ENCODE measurements at places on chromosomes 12 and 14. TPM values are rescaled to one million over a fixed set of nuclear protein-coding genes. Genes with fewer than 3 reads are reported as not detected.

DNA sequence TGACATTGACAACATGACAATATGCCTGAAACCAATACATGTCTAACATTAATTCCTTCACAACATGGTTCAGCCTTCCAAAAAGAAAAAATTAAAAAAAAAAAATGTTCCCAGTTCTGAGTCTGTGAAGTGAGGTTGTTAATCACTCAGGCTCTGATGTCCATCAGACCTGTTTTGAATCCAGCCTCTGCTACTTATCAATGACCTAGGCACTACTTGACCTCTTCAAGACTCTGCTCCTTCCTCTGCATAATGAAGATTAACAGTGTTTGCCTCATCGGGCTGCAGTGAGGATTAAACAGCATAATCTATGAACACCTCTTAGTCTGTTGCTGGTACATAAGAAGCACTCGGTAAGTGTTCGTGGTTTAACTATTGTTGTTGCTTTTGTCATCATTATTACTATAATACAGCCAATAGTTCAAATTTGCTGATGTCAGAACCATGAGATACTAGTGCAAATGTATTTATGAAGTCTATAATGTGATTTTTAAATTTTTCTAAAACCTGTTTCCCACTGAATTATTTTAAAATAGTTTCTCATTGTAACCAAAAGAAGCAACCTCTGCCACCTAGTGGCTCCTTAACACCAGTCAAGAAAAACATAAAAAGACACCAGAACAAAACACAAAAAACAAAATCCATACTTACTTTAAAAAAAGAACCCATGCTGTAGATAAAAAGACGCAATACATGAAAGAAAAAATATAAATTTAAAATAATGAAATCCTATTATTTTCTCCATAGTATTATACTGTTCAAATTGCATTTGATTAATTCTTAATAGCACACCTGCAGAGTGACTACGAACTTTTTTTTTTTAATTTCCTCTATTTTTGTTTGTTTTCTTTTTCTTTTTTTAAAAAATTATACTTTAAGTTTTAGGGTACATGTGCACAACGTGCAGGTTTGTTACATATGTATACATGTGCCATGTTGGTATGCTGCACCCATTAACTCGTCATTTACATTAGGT lies 20.3 kb upstream of the TMX1 start:
- no peak for DNase-seq

GRCh38 chr12:110657747-110658146 lies 31.2 kb downstream of the HVCN1 start:
- DNase-seq, result no peak

- no peak for DNase-seq
These were observed 36.0 kb downstream of the MAP1LC3B2 start for GRCh38 chr12:116595186-116595585.

- DNase-seq, result no peak
These were observed 8.3 kb downstream of the BMP4 start for GRCh38 chr14:53948205-53948884.

DNA sequence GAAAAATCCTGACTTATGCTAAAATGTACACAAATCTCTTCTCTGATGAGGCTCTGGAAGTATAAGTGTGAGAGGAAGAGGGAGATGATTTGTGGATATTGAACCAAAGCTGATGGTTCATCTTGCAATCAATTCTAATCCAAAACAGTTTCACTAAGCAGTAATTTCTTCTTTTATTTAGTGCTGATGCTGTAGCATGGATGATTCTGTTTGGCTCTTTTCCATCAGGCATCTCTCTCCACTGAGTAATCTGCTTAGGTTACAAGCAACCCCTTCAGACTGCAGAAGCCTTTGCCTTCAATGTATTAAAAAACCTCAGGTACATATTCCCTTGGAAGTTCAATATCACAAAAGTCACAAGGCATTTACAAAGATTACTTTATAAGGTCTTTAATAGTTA lies 159.1 kb upstream of the CCDC198 start:
- no peak for DNase-seq

DNA sequence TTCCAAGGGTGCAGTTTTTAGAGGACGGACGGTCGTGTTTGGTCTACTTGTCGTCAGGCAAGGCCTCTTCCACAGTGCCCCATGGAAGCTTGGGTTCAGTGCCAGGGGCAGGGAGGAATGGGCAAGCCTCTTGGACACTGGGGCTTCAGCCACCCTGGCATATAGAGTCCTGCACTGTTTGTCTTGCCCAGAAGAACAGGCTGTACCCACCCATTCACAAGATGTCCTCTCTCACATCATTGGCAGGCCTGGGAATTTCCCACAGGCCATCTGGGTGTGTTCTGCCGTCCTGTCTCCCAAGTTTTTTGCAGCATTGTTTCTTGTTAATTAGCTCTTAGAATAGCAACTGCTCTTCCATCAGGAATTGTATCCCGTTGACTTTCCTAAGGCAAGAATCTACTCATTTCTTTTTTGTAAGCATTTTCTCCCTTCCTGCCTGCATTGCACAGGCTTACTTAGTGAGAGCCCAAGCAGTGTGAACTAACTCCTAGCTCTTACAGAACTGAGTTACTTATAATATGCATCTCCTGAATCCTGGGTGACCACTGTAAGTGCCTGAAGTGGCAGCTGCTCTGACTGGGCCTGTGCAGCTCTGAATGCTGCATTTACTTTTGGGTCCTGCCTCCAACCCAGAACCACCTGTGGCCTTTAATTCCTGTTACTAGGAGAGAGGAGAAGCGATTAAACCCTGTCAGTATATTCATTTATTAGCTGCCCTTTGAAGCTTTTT lies 149.4 kb upstream of the HIF1A start:
- DNase-seq, result no peak

GRCh38 chr14:76863724-76864407 lies 37.7 kb downstream of the LRRC74A start:
- DNase-seq, result peak; percentile 80

DNA sequence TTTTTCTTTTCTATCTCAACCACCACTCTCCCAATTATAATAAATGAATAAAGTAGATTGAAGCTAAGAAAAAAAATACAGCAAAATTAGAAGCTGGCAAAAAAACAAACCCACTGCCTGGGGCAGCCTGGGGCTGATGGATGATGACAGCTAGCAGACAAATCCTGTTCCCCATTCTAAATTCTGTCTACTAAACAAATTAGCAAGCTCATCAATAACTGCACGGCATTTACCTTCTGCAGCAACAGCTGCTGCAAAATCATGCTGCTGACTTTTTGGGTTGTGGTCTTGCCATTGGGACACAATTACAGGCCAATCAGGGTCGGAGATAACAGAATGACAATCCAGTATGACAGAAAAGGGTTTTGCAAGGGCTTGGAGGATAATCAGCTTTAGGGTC lies 443.6 kb upstream of the SOX5 start:
- no peak for DNase-seq

Gene PLEKHG7
- total RNA-seq, result 1.6 TPM

Gene MYF5
- total RNA-seq, result not detected

Gene ZDHHC22
- total RNA-seq, result not detected

Gene MON2
- 48.6 TPM for total RNA-seq

Gene DLGAP5
- total RNA-seq, result 0.97 TPM

Gene TBX5
- total RNA-seq, result 15.7 TPM

Gene MYRFL
- total RNA-seq, result not detected

Gene KRT80
- total RNA-seq, result 3.0 TPM

Gene GLS2
- total RNA-seq, result 4.8 TPM
